HS-27A (cell line): ENCODE measurements at places on chromosomes 5 and 9.
A peak's percentile ranks its signal among the peaks of the same experiment; 100 is the strongest.

DNA sequence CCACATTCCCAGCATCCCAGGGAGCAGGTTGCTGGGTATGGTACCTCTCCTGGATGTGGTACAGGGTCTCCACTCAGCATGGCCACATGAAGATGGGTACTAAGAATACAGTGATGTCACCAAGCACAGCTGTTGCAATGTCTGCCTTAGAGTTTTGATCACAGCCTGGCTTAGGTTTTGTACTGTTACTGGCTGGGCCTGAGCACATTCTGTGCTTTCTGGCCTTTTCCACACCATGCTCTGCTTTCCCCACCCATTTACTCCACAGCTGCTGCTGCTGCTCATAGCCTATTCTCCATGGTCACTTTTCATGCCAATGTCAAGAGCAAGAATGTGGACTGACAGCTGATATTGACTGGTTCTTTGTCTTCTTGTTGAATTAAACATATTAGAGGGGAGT, 481.9 kb downstream of the ARHGEF28 start:
- DNase-seq: no peak

- no peak for DNase-seq
These were observed 11.3 kb downstream of the IL4 start for GRCh38 chr5:132684922-132685720.

GRCh38 chr5:82339792-82340191, 61.6 kb upstream of the RPS23 start:
- DNase-seq: no peak

- DNase-seq: no peak
These were observed 138.0 kb upstream of the KCNN2 start for GRCh38 chr5:114223866-114224265.

DNA sequence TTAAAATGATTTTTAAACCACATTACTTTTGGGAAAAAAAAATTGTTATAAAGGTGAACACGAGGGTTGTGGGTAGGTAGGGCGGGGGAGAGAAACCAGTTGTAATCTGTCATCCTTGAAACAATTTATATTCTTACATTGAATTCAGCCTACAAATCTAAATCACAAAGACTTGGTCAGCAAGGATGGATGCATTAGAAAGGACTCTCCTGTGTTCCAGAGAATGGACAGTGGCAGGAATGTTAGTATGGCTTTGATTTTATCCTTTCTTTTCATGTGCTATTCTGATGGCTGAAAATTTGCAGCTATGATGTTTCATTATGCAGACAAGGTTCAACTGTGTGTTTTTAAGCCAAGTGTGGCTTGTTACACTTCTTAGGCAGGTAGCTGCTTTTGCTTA, 234.7 kb downstream of the SLF1 start:
- DNase-seq: no peak

DNA sequence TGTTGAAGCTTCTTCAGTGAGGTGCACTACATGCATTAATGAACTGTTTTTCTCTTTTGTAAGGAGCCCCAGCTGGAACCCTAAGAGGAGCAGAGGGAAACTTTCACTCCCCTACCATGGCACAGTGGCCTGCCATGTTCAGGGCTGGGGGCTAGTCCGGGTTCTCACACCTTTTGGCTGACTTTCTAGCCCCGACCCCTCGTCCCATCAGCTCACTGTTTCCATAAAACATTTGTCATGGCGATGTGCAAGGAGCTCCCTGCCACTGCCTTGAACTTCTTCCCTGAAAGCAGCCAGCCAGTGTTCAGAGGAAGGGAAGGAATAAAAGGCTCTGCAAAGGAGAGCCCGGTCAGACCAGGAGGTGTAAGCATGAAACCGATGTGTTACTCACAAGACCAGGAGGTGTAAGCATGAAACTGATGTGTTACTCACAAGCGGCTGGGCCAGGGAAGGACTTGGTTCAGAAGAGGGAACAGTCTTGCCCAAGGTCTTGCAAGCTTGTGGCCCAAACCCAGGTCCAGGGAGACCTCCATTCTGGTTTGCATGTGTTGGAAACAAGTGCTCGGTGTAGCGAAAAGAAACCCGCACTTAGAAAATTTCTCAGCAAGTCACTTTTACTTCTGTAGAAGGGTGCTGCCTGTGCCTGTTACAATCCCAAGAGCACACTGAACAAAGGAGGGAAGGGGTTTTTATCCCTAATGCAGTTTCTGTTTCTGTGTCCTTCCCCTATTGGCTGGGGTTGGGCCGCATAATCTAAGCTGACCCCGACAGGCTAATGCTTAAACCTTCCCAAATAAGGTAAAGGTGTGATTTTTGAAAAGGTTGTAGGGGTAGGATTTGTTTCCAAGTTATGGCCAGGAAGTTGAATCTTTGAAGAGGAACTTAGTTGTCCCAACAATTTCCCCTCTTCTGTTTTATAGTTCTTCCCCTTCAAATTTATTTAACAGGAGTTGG, 3.4 kb upstream of the ABO start:
- no peak for DNase-seq

- DNase-seq: no peak
These were observed 84.9 kb downstream of the RGS3 start for GRCh38 chr9:113548221-113549041.

- peak; percentile 15 for DNase-seq
These were observed 184.3 kb downstream of the CTNND2 start for GRCh38 chr5:11719888-11720481.

DNA sequence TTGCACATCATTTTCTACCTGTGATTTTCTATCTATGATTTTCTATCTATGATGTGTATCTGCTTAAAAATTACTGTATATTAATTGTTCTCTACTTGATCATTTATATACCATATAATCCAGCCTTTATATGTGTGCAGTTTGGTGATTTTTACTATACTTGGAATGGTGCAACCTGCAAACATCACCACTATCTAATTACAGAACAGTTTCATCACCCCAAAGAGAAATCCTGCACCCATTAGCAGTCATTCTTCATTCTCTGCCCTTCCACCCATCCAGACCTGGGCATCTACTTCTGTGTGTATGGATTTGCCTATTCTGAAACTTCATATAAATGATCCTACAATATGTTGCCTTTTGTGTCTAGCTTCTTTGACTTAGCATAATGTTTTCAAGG, 51.3 kb downstream of the CARTPT start:
- DNase-seq: no peak

DNA sequence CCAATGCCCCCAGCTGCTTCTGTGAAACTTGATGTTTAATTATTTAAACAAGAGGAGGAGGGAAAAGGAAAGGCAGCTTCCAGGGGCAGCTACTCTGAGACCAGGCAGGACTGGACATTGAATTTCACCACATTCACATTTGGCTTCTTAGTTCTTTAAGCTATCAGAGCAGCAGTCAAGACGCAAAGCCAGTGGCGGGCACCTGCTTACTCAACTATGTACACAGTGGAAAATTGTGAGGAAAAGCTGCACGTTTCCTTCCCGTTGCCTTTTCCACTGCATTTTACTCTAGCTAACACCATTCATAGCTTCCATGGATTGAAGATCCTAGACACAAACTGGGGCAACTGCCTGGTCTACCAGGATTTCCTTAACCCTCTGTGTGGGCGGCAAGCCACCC, 200.3 kb downstream of the ERCC6L2 start:
- DNase-seq: no peak

DNA sequence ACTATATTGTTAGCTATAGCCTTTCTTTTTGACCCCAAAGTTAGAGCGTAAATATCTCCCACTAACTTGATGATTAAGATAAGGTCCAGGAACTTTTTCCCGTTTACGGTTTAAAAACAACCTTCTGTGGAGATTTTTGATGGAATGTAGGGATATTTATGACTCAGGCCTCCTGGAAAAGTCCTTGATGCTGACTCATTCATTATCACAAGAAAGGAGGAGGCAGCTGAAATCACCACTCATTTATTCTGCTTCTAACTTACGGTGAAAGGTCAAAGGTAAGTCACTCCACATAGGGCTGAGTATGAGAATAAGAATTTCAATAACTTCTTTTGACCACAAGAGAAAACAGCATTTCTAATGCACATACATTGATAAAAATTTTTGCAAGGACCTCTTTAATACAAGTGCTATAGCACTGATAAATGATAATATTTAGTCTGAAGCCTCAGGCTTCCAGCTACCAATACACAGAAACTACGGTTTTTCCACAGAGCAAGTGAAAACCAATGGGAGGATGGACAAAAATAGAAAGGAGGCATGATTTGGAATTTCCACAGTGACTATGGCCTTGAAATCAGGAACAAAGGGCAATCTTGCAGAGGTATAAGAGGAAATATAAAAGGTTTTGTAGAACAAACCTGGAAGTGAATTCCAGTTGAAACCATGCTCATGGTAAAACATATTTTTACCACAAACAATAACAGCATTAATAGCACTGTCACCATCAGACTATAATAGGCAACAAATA, 146.5 kb downstream of the PPP2R2B start:
- DNase-seq: peak; percentile 79

DNA sequence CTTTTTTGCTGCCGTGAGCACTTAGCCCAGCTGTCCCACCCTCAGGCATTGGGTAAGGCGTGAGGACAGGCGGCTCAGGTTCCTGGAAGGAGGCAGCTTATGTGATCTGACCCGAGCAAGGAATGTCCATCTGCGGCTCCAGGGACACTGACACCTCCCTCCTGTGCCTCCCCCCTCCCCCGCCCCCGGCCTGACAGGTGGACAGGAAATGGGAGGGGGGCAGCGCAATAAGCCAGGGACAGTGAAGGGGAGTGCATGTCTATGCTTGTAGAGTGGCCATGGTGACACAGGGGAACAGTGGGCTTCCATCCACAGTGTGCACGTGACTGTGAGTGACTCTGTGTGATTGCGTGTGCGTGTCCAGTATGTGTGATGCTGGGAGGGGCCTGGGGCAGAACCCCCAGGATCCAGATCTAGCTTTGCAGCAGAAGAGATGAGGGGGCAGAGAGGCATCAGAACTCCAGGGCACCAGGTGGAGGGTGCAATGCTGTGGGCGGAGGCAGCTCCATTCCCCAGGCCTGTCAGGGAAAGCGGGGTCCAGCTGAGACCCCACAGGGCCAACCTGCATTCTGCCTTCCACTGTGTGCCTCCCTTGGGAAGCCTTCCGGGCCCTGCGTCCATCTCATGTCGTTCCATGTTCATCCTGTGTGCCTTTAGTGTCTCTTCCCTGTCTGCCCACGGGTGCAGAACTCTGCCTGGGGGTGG, 30.5 kb downstream of the CNTFR start:
- no peak for DNase-seq

DNA sequence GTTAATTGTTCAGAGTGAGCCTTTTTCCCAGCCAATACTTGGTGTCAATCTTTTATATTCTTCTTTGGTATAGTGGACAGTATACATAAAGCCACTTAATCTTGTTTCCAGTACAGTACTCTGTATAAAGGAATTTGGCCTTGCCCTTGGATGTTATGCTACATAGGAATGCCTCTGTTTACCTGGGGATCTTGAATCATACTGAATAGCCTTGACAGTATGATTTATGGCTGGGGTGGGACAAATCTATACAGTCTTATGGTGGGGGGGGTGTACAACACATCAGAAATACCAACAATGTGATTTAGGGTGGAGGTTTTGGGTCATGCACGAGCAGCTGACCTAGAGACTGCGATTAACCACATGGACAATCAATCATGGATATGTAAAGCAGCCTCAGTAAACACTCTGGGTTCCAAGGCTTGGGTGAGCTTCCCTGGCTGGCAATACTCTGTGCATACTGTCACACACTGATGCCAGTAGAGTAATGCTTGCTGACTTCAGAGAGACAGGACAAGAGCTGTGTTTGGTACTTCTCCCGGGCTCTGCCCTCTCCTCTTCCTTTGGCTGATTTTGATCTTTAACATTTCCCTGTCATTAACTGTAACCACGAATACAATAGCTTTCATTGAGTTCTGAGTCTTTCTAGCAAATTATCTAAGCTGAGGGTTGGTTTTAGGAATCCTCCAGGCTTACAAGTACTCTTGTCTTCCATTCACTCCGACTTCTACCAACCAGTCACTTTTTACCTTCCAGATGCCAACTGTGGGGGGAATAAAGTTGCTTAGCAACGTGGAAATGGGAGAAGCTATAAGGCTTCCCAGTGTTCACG, 84.6 kb downstream of the IARS1 start:
- DNase-seq: no peak

GRCh38 chr5:126878634-126879033, 101.7 kb downstream of the LMNB1 start:
- no peak for DNase-seq

- DNase-seq: no peak
These were observed 369.4 kb downstream of the TMEM161B start for GRCh38 chr5:87899208-87899661.

- DNase-seq: peak; percentile 11
These were observed 23.4 kb downstream of the SPACA9 start for GRCh38 chr9:132901858-132902831.

DNA sequence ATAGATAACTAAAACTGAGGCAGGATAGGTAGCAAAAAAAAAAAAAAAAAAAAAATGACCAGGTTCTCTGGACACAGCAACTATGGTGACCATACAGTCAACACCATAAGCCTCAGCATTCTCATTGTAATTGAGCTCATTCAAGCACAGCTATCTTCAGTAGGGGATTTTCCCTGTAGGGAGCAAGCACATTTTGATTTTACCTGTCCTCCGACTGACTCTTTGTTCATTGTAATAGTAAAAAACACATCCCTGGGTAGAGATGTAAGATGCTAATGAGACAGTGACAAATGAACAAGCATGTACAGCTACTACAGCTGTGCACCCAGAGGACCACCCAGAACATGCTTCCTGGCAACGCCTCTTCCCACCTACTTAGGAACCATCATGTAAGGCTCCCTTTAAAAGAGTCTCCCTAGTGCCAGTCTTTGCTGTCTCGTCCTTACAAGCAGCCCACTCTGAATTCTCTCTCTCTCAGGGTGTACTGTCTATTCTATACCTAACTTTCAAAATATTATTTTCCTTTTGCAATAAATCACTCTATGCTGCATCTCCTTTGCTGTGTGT, 65.0 kb upstream of the FBXW11 start:
- DNase-seq: no peak

- DNase-seq: no peak
These were observed 132.0 kb downstream of the PIK3R1 start for GRCh38 chr5:68347536-68347935.

DNA sequence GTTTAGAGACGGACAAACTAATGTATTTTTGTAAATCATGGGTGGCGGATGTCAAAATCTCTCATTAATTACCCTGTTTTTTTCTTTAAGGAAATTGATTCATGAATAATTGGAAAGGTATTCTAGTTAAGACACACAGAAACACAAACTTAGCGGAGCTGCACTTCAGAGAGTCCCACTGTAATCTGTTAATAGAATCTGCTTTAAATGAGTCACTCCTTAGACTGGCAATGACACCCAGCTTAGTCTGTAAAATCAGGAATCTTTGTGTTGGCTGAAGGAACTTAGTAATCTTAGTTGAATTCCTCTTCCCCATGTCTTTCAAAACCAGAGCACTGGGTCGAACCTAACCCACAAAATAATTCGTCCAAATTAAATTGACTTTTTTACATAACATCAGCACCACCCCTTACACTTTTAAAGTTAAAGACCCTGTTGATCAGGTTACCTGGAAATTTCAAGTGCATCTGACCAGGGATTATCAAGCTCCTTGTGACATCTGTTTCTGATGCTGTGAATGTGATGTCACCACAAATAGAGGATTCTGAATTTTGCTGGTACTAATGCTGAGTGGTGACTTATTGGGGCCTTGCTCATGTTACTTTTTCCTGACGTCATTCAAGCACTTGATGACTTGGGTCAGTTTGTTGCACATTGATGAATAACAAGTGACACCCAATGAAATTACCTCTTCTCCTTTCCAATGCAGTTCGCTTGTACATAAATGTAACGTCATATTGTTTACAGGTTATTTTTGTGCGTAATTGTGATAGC, 313.6 kb downstream of the KCTD16 start:
- DNase-seq: peak; percentile 48
